ENCODE measurements at places on chromosomes 13 and 19.

DNA sequence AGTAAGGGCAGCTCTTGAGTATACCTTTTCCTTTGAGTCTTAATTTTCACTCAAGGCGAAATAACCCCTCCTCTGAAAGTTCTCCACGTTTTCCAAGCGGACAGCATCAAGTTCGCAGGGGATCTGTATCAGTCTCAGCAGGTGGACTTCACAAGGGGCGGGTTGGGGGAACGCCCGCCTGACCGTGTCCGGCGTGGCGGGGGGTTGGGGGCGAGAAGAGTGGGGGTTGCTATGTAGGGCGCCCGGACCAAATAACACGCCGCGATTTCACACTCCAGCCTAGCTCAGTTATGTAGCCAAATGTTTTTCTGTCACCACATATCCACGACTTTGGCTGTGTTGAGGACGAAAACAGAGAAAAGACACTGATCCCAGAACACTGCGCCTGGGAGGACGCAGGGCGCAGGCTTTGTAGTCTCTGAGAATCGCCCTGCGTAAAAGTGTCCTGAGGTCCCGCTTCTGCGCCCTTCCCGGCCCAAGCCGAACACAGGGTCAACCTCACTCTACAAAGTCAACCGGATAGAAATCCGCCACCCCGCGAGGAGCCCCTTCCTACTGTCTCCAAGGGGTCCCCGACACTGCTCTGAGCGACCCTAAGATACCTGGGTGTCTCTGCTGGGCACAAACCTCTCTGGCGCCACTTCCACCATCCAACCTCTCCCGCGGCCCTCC lies 524 bp downstream of the RUBCNL start:
- DNase-seq, result peak; percentile 20

GRCh38 chr13:31138515-31138914 lies 23.2 kb downstream of the HSPH1 start:
- no peak for DNase-seq

- DNase-seq, result no peak
These were observed 2.4 kb downstream of the KLF1 start for GRCh38 chr19:12884627-12884925.

GRCh38 chr13:21960108-21960507 lies 289.2 kb downstream of the FGF9 start:
- DNase-seq, result no peak

GRCh38 chr13:32107474-32107873 lies 75.9 kb downstream of the FRY start:
- DNase-seq, result no peak

All from AG10803 (cell line).